ENCODE measurements at places on chromosomes 3 and 15. TPM values are rescaled to one million over a fixed set of nuclear protein-coding genes. Genes with fewer than 3 reads are reported as not detected.

The ROPN1 gene
- 10.8 TPM for total RNA-seq

DNA sequence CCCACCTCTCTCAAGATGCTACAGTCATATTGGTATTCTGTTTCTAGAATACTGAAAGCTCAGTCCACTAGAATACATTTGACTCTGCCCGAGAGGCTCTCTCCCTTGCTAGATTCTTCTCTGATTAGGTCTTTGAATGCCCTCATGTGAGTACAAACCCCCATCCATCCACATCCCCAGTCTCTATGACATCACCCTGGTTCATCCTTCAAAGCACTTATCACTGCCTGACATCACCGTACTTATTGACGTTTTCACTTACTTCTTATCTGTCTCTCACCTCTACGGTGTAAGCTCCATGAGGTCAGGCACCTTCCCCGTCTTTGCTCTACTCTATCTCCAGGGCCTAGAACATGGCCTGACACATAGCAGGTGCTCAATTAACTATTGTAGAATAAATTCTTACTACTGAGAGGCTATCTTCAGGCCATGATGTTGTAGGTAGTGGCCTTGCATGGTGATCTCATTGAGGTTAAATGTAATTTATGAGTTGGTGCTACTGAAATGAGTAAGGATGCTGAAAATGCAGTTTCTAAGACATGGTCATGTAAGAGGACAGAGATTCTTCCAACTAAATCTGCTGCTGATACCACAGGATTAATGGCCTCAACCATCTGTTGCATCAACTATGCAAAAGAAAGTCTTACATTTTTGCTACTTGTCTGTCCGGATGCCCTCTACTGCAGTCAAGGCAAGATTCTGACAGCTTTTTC is 26.8 kb downstream of the EOGT start:
- peaks cover 6% of the 10 kb centered on the region for H3K36me3 ChIP-seq
- no peak overlapping the region for H3K4me3 ChIP-seq
- DNase-seq: no peak
- H3K27me3 ChIP-seq: no peaks in the 10 kb centered on the region
- H3K4me1 ChIP-seq: no peaks in the 10 kb centered on the region

- H3K4me3 ChIP-seq: no peak overlapping the region
- no peak for DNase-seq
- no peak overlapping the region for H3K27ac ChIP-seq
- no peaks in the 10 kb centered on the region for H3K27me3 ChIP-seq
- H3K36me3 ChIP-seq: no peaks in the 10 kb centered on the region
These were observed 31.8 kb upstream of the LRIG1 start for GRCh38 chr3:66532613-66533012.

- H3K36me3 ChIP-seq: no peaks in the 10 kb centered on the region
- H3K4me3 ChIP-seq: no peak overlapping the region
These were observed 84.1 kb downstream of the PIK3R4 start for GRCh38 chr3:130662501-130662996.

DNA sequence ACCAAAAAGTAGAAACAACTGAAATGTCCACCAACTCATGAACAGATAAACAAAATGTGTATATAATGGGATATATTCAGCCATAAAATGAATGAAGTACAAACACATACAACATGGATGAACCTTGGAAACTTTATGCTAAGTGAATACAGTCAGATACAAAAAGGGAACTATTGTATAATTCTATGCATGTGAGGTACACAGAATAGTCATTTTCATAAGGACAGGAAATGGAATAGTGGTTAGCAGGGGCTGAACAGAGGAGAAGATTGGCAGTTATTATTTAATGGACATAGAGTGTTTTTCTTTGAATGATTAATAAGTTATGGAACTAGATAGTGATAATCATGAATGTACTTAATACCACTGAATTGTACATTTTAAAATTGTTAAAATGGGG is 20.0 kb upstream of the TRANK1 start:
- H3K27me3 ChIP-seq: no peaks in the 10 kb centered on the region
- no peak for DNase-seq
- no peaks in the 10 kb centered on the region for H3K36me3 ChIP-seq
- no peak overlapping the region for H3K4me3 ChIP-seq
- H3K27ac ChIP-seq: no peak overlapping the region

DNA sequence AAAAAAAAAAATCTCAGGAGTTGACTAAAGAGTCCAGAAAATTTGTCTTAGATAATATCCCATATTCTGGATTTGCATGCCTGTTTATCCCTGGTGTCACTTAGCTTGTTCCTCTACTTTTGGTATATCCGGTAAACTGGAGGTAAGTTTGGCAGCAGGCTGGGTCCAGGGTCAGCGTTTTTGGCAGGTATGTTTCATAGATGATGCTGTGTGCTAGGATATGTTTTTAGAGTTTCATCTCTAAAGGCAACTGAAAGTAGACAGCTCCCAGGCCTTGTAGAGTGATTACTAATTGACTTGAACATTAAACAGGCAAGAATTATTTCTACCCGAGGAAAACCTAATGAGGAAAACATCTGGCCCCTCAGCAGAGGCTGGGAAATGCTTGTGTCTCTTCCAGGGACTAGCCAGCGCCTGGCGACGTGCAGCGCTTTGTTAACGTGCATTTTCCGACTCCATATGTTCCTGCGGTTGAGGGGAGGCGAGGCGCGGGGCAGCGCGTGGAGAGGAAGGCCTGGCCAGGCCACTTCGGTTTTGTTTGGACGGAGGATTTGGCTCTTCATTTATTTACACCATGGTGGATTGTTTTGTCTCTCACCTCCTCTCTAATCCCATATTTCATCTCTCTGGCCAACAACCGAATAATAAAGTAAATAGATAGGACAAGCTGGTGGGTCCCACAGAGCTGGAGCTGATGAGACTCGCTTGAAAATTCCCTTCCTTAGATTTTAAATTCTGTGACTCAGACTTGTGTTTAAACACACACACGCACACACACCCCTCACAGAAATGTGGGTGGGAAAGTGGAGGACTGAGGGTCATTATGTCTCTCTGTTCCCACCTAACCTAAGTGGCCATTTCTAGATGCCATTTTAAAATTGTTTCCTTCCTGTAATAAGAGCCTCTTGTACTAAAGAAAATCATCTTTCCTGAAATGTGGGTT is 65.3 kb downstream of the ASB7 start:
- DNase-seq: no peak
- H3K4me1 ChIP-seq: no peaks in the 10 kb centered on the region
- H3K27ac ChIP-seq: no peak overlapping the region
- H3K4me3 ChIP-seq: no peak overlapping the region
- H3K27me3 ChIP-seq: no peaks in the 10 kb centered on the region
